Naive thymus-derived CD4-positive, alpha-beta T cell (primary cell): ENCODE measurements at places on chromosomes 6 and 20. TPM values are rescaled to one million over a fixed set of nuclear protein-coding genes. Genes with fewer than 3 reads are reported as not detected.

CDH26 gene
- 0.09 TPM for polyA plus RNA-seq

GRCh38 chr6:131283466-131284175, 148.4 kb downstream of the AKAP7 start:
- DNase-seq: no peak
- H3K27ac ChIP-seq: peak overlapping the region; percentile 32
- no peaks in the 10 kb centered on the region for H3K36me3 ChIP-seq

DNA sequence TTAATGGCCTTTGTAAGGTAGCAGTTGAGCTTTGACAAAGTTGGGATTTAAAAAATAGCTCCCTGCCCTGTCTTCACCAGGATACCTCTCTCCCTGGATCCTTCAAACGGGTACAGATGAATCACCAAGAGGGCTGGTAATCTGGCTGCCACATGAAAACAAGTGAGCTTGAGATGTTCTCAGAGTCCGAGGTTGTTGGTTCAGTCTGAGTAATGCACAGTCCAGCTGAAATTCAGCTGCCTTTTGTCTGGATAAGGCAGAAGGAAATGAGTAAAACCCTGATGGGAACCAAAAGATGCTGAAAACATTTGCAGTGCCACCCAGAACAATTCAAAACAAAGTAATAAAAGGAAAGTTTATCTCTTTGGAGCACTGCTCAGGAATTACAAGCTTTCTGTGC, 86.8 kb downstream of the GJA1 start:
- no peaks in the 10 kb centered on the region for H3K4me1 ChIP-seq
- H3K4me3 ChIP-seq: no peak overlapping the region
- H3K27ac ChIP-seq: no peak overlapping the region
- no peaks in the 10 kb centered on the region for H3K27me3 ChIP-seq

DNA sequence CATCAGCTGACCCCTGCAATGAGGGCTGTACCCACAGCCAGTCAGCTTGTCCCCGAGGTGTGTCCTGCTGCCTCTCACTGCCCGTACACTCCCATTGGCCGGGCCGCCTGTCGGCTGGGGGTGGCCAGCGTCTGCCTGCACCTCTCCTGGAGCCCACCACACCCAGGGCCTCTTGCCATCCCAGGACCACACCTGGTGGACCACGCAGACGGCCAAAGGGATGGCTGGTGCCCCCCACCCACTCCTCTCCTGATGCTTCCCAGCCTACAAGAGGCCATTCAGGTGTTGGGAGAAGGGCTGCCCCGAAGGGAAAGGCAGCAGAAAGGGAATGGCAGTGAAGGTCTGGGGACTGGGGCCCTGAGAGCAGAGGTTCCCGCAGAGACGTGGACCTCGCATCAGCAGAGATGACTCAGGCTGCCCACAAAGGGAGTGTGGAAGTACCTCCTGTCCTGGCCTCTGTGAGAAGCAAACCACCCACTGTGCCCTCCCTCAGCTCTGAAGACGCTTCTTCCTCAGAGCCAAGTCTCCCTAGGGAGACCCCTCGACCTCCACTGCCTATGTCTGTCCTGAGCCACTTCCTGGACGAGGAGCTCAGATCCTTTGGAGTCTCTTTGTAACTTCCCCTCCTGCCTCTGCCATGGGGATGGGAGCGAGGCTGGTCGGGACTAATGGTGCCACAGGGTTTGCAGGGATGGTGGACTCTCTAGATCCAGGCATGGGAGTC, 60.9 kb downstream of the PYGB start:
- H3K4me1 ChIP-seq: peaks cover 3% of the 10 kb centered on the region
- no peak overlapping the region for H3K4me3 ChIP-seq
- no peak for DNase-seq
- no peak overlapping the region for H3K27ac ChIP-seq
- no peaks in the 10 kb centered on the region for H3K27me3 ChIP-seq

GRCh38 chr20:25173886-25174308, 21.6 kb upstream of the ENTPD6 start:
- H3K27me3 ChIP-seq: no peaks in the 10 kb centered on the region
- no peaks in the 10 kb centered on the region for H3K4me1 ChIP-seq
- no peak overlapping the region for H3K4me3 ChIP-seq
- no peaks in the 10 kb centered on the region for H3K36me3 ChIP-seq

GINS1 gene
- polyA plus RNA-seq: 0.93 TPM

DNA sequence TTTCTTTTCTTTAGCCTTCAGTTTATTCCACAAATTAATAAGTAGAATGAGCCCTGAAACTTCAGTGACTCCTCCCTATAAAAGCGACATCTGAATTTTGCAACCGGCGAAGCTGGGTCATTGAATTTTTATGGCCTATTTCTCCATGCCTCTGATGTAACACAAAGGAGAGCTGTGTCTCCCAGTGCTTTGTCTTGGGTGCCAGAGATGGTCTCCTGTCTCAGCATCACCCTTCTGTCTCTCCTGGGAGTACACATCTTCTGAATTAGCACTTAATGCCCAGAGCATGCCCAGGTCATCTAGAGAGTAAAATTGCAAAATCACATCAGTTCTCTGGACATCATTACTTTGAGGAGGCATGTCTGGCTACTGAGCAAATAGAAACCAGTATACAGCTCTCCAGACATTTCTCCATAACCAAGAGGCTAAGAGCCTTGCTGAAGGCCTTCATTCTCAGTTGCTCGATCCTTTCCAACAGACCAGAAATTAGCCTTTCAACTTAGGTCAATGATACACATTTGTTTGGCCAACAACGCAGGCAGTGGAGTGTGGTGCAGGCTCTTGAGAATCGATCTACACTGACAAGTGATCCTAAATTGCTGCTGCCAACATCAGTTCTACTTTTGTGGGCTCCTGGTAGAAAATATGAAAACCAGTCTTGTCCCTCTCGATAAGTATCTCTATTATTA, 176.0 kb upstream of the FOXQ1 start:
- no peak overlapping the region for H3K4me3 ChIP-seq
- H3K36me3 ChIP-seq: no peaks in the 10 kb centered on the region
- no peak overlapping the region for H3K27ac ChIP-seq
- no peaks in the 10 kb centered on the region for H3K27me3 ChIP-seq
- DNase-seq: no peak

RSPH4A gene
- polyA plus RNA-seq: not detected

FAM162B gene
- not detected for polyA plus RNA-seq

DPPA5 gene
- polyA plus RNA-seq: not detected

GRCh38 chr20:3646651-3647050, 16.5 kb downstream of the GFRA4 start:
- H3K27ac ChIP-seq: no peak overlapping the region
- H3K36me3 ChIP-seq: no peaks in the 10 kb centered on the region
